ENCODE measurements at places on chromosomes 3 and 15.

DNA sequence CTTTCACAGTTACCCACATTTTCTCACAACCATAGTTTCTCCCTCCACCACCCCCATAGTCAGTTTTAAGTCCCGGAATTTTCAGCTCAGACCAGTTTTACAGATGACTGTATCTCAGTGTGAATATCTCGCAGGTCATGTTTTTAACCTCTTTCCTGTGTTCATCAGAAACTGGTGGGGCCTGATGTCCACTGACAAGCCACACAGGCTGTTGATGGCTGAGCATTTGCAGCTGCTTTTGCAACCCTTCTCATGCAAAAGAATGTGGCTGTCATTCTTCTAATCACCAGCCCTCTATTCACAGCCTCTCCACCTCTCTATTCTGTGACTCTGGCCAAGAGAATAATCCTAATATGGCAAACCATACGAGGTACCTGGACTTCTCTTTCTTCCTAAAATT is 8.5 kb downstream of the GYG1 start:
- DNase-seq: no peak

DNA sequence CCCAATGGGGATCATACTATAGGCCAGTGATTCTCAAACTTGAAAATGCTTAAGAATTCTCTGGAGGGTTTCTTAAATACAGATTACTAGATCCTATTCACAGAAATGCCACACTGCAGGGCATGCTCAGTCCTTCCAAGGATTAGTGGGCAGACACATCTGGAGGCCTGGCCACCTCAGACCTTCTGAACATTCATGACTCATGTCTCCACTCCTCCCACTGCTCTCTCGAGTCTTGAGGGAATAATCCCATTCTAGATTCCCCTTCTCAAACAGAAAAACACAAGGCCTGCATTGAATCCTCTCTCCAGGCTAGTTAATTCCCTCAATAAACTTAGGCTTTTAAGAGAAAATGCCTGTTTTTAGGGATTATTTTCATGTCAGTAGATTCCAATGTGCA is 22.1 kb downstream of the ZNF621 start:
- DNase-seq: no peak

- no peak for DNase-seq
Observed at GRCh38 chr3:99780749-99781148, 36.9 kb upstream of the CMSS1 start.

- no peak for DNase-seq
Observed at GRCh38 chr3:126546013-126546412, 12.7 kb downstream of the C3orf22 start.

- no peak for DNase-seq
Observed at GRCh38 chr15:84400017-84400740, 164.6 kb downstream of the GOLGA6L4 start.

- no peak for DNase-seq
Observed at GRCh38 chr3:122183521-122183892, at the start of gene CASR. Gene CASR, plus strand, starts transcription at chr3:122183668. Its CDS starts 70,522 bp downstream, at chr3:122254190.

DNA sequence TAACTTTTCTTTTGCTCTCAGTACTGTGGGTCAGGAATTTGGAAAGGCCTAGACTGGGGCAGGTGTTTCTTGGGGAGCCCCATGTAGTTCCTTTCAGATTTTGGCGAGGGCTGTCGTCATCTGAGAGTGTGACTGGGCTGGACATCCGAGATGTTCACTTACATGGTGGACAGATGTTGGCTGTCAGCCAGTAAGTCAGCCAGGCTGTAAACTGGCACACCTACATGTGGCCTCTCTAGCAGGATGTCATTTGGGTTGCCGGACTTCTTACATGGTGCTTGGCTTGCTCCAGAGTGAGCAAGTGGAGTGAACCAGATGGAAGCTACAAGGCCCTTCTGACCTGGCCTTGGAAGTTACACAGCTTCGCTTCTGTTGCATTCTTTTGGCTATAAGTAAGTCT is 20.7 kb downstream of the TATDN2 start:
- DNase-seq: no peak

- no peak for DNase-seq
Observed at GRCh38 chr15:43118286-43118685, 12.4 kb upstream of the UBR1 start.

DNA sequence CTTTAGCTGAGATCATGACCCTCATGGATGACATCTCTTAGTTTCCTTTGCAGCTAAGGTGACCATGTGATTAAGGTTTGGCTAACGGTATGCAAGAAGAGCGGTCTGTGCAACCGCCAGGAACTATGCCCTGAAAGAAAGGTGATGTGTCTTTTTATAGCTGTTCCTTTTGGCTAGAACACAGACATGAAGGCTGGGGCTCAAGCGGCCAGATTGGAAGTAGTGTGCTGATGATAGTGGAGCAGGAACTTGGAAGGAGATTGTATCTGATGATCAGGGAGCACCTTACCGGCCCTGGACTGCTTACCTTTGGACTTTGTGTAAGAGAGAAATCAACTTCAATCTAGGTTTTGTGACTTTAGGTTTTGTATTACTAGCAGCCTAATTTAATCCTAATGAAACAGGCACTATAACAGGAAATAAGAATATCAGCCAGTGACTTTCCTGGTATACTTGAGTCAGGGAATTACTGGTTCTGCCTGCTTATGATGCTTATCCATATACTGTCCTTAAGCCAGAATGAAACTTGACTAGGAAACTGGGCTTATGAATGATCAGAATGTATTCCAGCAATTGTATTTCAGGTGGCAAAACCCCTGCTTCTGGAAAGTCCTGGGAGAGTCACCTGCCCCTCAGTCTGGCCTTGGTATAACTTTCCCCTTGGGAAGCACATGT is 164.3 kb upstream of the LRIG1 start:
- DNase-seq: no peak

- DNase-seq: no peak
Observed at GRCh38 chr3:139555249-139555648, 15.7 kb upstream of the RBP1 start.

GRCh38 chr15:81851325-81851724 is 194.5 kb downstream of the MEX3B start:
- no peak for DNase-seq

- DNase-seq: peak; percentile 77
Observed at GRCh38 chr3:123286308-123287023, 84.7 kb downstream of the SEC22A start.

- DNase-seq: no peak
Observed at GRCh38 chr15:73934281-73934680, 8.0 kb downstream of the LOXL1 start.

DNA sequence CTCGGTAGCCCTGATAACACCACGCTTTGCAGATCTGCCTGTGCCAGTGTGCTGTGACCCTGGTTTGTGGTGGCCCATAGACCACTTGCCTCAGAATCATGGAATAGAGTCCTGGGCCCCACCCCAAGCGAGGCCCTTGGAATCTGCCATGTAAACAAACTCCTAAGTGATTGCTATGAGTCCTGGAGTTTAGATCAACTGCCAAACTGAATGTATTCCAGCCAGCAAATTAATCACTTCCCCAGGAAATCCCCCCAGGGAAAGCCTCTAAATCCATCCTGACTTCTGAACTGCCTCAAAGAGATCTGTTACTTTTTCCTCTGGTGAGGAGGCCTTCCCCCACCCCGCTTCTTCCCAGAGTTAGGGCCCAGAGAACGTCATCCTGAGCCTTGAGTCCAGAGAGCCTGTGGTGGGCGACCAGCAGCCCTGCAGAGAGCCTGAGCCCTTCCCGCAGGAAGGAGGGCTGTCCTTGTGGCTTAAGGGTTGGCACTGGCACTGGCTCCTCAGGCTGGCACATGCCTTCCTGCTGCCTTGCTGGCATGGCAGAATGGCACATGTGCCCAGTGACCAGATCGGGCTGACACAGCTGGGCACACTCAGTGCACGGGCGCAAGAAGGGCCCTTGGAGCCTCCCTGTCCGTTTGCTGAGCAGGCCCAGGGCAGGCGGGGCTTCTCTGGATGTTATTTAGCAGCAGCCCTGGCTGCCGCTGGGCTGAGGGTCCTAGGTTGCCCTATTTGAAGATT is 50.6 kb upstream of the PLXNA1 start:
- DNase-seq: no peak

DNA sequence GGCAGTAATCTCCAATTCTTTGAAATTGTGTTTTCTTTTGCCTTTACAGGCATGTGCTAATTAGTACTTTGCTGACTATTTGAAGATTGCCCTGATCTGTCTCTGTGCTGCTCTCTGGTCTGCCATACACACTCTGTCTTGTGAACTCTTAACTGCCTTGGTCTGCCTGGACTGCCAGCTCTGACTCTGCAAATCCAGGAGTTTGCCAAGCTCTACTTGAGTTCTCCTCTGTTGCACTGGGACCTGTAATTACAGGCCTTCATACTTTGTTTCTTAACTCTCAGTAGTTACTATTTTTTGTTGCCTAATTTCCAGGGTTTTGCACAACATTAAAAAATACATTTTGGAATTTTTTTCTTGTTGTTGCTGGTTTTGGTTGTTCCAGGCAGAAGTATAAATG is 155.0 kb downstream of the RSRC1 start:
- DNase-seq: no peak

GRCh38 chr3:44962621-44963393 is 13.2 kb downstream of the ZDHHC3 start:
- DNase-seq: no peak

Measured in NT2/D1 (cell line).